CD8-positive, alpha-beta memory T cell (primary cell): ENCODE measurements at places on chromosomes 7 and 10.

DNA sequence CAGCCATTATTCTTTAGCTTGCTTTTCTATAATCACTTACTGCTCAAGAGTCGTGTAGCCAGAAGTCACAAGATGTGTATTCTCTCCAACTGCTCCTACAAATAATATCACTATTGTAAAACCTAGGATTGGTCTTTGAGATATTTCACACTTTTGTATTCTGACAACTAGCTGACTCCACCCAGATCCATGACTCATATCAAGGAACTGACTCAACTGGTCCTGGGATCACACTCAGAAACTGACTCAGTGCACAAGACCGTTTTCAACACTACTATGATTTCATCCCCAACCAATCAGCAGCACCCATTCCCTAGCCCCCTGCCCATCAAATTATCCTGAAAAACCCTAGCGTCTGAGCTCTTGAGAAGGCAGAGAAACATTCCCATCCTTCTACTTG is 56.5 kb upstream of the ORC5 start:
- DNase-seq = no peak

GRCh38 chr10:88067737-88068136 is 204.3 kb downstream of the PTEN start:
- DNase-seq = no peak

GRCh38 chr10:73635781-73636180 is 5.5 kb downstream of the MYOZ1 start:
- no peak for DNase-seq

DNA sequence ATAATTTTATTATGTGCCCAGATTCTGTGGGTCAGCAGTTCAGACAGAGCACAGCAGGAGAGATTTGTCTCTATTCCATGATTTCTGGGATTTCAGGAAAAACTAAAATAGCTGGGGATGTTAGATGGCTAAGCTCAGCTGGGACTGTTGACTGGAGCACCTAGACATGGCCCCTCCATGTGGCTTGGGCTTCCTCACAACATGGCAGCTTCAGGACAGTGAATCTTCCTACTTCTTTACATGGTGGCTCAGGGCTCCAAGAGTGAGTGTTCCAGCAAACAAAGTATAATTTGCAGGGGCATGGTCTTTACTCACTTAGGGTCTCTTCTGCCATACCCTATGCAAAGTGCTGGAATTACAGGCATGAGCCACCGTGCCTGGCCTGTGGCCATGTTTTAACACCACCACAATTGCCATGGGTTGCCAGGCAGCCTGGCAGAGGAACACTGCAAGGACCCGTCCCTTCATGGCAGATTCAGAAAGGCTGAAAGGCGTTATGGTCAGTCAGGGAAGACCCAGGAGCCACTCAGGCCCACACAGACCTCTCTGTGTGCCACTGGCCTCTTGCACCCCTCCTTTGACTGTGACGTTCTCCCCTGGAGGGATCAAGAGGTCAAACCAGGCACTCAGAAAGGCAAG is 50.8 kb upstream of the ZMIZ1 start:
- no peak for DNase-seq

DNA sequence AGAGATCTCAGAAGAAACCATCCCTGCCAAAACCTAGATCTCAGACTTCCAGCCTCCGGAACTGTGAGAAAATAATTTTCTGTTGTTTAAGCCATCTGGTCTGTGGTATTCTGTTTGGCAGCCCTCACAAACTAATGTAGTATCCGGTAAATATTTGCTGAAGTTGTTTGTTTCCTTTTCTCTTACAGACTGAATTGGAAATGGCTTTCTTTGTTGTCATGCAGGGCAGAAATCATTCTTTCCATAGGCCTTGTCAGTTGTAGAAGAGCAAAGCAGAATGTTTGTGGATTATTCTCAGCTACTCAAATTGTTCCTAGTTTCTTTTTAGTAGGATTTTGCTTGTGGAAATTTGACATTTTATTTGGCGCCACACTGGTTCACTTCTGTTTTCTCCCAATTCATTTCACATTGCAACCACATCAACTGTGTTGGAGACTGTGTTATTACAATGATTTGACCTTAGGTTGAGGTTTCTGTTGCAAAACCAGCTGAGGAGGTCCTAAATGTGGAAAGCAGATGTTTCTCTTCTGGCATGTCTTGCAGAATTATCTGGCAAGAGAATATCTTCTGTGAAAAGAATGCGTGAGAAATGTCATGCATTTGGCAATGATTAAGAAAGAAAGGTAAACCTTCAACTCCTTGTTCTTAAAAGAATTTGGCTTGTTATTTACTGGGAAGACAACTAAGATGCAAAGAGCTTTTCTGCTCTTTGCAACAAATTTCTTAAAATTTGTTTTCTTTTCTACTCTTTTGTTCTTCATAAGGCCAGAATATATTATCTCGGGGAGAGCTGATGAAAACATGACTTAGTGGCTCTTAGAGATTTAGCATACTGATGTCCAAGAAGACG is 25.8 kb downstream of the ACTA2 start:
- DNase-seq = no peak

DNA sequence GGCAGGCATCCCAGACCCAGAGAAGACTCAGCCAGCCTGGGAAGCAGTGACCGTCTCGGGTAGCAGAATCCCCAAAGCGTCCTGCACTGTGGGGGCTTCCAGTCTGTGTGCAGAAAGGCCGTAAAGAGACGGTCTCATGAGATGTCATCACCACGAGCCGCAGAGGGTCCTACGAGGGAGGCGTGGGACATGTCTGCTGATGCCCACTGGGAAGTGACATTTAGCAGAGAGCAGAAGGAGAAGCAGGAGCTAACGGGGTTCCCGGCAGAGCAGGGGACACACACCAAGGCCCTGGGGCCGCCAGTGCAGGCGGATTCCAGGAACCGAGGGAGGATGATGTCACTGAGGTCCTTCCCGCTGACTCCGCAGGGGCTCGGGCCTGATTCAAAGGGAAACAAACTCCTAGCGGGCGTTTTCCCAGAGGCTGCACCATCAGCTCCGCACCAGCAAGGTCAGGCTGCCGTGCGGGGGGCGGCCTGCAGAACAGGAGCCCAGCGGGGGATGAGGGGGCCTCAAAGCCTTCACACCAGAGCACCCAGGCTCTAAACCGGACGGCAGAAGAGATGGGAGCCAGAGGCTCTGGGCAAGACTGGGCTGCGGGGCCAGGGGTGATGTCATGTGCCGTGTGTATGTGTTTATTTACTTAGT is 85.4 kb upstream of the PDGFA start:
- no peak for DNase-seq

- no peak for DNase-seq
These were observed 4.4 kb downstream of the LAMTOR4 start for GRCh38 chr7:100152937-100153666.

DNA sequence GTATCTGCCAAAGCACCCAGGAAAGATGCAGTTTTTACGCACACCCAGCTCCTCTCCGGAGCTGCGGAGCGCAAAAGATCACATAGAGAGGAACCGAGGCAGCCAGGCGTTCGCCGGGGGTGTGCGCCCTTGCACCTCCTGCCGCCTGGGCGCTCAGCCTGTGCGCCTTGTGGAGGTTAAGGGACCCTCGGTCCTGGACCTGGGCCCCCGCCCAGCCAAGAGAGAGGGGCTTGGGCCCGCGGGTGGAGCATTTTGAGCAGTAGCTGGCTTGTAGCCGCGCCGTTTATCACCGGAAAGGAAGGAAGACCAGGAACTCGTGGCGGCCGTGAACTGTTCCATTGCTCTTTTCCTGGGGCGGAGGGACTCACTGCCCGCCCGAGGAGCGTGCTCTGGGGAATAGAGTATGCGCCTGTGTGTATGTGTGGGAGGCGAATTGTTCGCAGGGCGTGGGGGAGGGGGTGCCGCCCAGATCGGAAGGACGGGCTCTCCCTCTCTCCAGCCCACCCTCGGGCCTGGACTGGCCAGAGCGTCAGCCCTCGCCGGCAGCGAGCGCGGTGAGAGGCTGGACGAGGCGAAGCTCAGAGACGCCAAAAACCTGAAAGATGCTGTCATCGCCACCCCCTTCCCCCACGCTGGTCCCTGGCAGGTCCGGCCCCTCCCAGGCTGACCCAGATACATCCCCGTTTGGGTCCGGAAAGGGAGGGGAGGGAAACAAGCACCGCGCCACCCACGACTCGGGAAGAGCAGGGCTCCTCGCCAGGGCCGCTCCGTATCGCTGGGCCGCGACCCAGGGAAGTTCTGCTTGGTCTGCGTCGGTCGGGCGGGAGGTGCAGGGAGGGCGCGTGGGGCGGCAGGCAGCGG is 1.2 kb upstream of the WNT2 start:
- DNase-seq = no peak

GRCh38 chr10:80924063-80924952 is 386.6 kb downstream of the SH2D4B start:
- DNase-seq = no peak

DNA sequence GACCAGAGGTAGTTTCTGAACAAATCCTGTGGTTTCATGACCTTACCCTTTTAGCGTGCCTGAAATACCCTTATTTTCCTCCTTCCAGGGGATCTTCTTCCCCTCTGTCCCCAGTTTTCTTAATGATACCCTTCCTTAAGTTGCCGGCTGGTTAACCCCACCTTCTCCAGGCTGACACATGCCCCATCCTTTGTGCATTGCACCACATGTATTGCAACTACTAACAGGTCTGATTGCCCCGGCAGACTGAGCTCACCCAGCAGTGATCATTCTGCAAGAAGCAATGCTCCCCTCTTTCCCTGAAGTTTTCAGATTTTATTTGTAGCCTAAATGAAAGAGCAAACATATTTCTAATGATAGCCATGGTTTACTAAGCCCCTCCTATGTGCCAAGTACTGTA is 108.2 kb downstream of the HIP1 start:
- no peak for DNase-seq

DNA sequence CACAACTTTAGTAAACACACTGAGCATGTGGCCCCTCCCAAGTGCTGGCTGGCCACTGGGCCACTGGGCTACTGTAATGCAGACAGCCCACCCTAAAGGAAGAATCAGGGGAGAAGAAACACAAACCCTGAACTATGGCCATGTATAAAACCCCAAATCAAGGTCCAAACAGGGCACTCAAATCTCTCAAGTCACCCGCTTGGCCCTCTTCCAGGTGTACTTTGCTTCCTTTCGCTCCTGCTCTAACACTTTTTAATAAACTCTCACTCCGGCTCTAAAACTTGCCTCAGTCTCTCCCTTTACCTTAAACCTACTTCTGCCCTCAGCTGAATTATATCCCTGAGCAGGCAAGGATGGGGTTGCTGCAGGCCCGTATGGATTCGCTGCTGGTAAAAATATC is 72.6 kb downstream of the TPK1 start:
- no peak for DNase-seq

DNA sequence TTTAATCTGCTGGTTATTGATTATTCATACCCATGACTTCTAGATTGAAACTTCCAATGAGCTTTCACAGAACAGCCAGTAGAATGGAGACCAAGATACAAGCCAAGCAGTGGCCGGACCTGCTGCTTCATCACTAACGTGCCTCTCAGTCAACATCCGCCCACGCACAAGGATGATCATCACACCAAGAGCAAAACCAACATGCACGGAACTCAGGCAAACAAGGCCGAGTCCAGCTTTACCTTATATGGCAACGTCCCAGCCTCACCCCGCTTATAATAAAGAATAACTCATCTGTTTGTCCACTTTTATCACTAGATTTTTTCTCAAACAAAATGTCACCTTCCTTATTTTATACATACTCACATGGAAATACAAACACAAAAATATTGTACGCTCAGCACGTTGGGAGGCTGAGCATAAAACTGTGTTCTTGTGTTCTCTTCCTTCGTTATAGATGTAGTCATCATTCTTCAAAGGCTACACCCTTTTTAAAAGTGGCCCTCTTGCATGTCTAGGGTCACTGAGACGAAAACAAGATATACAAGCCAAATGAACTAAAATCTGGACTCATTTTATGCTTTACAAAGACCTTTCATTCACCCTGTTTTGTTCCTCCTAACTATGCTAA is 122.7 kb downstream of the SFMBT2 start:
- DNase-seq = no peak

DNA sequence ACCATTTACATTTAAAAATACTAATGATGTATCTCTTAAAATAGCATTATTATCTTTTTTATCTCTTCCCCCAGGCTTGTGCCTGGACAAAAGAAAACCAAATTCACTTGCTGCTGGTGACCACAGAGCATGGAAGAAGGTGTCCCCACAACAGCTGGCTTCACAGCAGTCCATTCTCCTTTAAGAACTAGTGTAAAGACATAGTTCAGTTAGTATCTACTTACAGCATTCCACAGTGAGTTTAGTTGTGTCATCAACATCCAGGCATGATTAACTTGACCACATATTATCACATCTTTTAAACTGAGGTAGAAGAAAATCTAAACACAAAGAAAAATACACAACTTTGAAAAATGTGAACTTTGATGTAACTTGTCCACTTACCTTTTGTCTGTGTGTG is 55.0 kb downstream of the LRRC17 start:
- DNase-seq = no peak

- DNase-seq = no peak
These were observed 43.7 kb downstream of the ADD3 start for GRCh38 chr10:110051487-110051886.

DNA sequence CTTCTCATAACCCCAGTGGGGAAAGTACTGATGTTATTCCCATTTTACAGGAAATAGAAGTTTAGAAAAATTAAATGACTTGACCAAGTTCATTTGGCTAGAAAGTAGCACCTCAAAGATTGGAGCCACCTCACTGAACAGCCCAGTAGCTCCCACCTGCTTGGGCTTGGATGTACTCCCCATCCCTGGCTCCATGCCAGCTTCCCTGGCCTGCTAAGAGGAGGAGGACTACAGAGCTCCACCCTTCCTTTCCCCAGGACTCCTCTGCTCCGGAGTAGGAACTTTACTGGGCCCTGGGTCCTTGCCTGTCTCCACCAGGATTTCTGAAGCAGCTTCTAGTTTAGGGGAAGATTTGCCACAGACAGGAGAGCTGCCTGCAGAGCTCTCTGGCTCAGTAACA is 3.1 kb downstream of the HPS6 start:
- no peak for DNase-seq

- DNase-seq = no peak
These were observed 155.7 kb downstream of the PTPRN2 start for GRCh38 chr7:158431941-158432347.

GRCh38 chr10:124375353-124375614 is 43.4 kb downstream of the OAT start:
- DNase-seq = no peak

- DNase-seq = peak; percentile 14
These were observed 514 bp downstream of the RNF216 start for GRCh38 chr7:5780801-5781496.

GRCh38 chr7:4713183-4713784 is 31.2 kb downstream of the FOXK1 start:
- no peak for DNase-seq

- DNase-seq = no peak
These were observed 6.2 kb downstream of the HHEX start for GRCh38 chr10:92695679-92696605.

DNA sequence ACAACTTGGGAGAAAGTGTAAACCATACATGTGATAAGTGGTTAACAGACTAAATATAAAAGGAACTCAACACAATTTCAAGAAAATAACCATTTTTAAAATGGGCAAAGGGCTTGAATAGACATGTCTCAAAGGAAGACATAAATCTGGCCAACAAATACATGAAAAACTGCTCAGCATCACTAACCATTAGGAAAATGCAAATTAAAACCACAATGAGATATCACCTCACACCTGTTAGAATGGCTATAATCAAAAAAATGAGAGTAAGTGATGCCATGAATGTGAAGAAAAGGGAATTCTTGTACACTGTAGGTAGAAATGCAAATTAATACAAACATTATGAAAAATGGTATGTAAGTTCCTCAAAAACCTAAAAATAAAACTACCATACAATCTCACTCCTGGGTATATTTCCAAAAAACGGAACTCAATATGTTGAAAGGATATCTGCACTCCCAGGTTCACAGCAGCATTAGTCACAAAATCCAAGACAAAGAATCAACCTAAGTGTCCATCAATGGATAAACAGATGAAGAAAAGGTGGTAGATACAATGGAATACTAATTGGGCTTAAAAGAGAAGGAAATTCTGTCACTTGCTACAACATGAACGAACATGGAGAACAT is 5.6 kb downstream of the SNX13 start:
- DNase-seq = no peak
